Occipital lobe (tissue), 3 donors: ENCODE measurements at places on chromosomes 1 and 21. TPM values are rescaled to one million over a fixed set of nuclear protein-coding genes. Genes with fewer than 3 reads are reported as not detected.

Gene PLPPR4
- 211 TPM for total RNA-seq

Gene CELA2B
- total RNA-seq, result not detected

Gene KDF1
- total RNA-seq, result not detected

Gene NR1I3
- 0.47 TPM for total RNA-seq

Gene FBXO28
- total RNA-seq, result 56.9 TPM

Gene HAPLN2
- not detected for total RNA-seq

Gene SH2D5
- total RNA-seq, result 0.62 TPM

Gene UBL4B
- not detected for total RNA-seq

Gene FASLG
- not detected for total RNA-seq

Gene BSND
- not detected for total RNA-seq

Gene OR14K1
- not detected for total RNA-seq

Gene PRDM2
- total RNA-seq, result 36.8 TPM

Gene KRTAP19-3
- total RNA-seq, result not detected

Gene DNAJC6
- 104 TPM for total RNA-seq

Gene CR1L
- 0.16 TPM for total RNA-seq

Gene NUP210L
- under 0.01 TPM for total RNA-seq

Gene HHIPL2
- total RNA-seq, result 0.16 TPM

Gene PRAMEF2
- total RNA-seq, result not detected

Gene ELF3
- 0.31 TPM for total RNA-seq

Gene PATJ
- total RNA-seq, result 19.2 TPM

Gene ERICH3
- total RNA-seq, result 16.7 TPM

Gene SNX7
- total RNA-seq, result 163 TPM

Gene SERTAD4
- total RNA-seq, result 3.6 TPM

Gene DENND2C
- total RNA-seq, result 1.6 TPM

Gene ILDR2
- total RNA-seq, result 14.2 TPM

Gene MPZ
- total RNA-seq, result 1.4 TPM

Gene KIAA0040
- 0.47 TPM for total RNA-seq

Gene CLCNKB
- total RNA-seq, result 0.16 TPM

Gene TDRD5
- total RNA-seq, result 2.7 TPM

Gene LAD1
- total RNA-seq, result not detected

Gene FAM3B
- total RNA-seq, result not detected

Gene PCSK9
- 4.1 TPM for total RNA-seq

Gene TM2D1
- total RNA-seq, result 78.9 TPM

Gene SAMD13
- total RNA-seq, result 4.5 TPM

Gene SYT2
- total RNA-seq, result 1.1 TPM

Gene KRTAP13-2
- total RNA-seq, result not detected

Gene APCS
- total RNA-seq, result not detected

Gene IFI44
- total RNA-seq, result 57.1 TPM

Gene BARHL2
- not detected for total RNA-seq

Gene DNM3
- total RNA-seq, result 115 TPM

Gene PLXNA2
- total RNA-seq, result 60.7 TPM

Gene FBLIM1
- total RNA-seq, result 11.4 TPM

Gene LRRC38
- not detected for total RNA-seq

Gene IL10
- total RNA-seq, result not detected

Gene CACNA1S
- under 0.01 TPM for total RNA-seq

Gene SLC22A15
- 11.4 TPM for total RNA-seq

Gene CLDN17
- not detected for total RNA-seq
